ENCODE measurements at places on chromosomes 12 and 14.

DNA sequence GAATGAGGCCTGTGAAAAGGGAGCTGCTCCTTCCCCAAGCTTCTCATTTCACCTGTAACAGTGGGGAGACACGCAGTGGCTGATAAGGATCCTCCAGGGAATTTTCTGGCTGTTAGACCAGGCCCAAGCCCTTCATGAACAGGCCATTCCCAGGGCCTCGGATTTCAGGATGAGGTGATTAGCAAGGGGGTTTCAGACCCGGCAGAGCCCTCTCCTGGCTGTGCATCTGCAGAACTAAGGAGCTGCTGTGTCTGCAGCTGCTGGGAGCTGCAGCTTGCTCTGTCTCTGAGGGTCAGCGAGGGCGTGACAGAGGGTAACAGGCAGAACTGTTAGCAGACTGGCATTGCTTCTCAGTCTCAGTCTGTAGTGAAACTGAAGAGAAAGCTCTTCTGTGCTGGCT, 110.4 kb downstream of the KCNA5 start:
- DNase-seq = no peak

DNA sequence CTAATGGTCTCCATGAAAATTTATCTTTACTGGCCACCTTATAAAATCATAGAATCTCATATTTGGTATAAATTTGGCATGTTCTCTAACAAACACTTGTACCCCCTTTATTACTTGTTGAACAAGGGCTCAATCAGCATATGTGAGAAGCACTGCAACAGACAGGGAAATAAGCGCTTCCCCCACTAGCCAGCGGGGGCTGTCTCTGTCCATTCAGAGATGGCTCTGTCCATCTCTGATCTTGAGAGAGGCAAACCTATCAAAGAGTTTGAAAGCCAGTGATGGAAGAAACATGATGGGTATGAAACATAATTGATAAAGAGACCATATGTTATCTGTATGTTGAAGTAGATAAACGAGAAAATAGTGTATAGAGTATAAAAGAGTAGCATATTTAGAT, 326.8 kb downstream of the PDZRN4 start:
- no peak for DNase-seq

DNA sequence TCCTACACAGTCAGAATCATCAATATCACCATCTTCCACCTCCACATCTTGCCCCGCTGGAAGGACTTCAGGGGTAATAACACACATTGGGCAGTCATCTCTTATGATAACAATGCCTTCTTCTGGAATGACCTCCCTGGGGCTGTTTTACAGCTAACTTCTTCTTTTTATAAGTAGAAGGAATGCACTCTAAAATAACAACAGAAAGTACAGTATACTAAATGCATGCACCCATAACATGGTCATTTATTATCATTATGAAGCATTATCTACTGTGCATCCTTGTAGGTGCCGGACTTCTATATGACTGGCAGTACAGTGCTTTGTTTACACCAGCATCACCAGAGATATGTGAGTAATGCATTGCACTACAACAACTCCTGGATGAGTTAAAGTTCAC, 19.0 kb upstream of the NUAK1 start:
- DNase-seq = no peak

DNA sequence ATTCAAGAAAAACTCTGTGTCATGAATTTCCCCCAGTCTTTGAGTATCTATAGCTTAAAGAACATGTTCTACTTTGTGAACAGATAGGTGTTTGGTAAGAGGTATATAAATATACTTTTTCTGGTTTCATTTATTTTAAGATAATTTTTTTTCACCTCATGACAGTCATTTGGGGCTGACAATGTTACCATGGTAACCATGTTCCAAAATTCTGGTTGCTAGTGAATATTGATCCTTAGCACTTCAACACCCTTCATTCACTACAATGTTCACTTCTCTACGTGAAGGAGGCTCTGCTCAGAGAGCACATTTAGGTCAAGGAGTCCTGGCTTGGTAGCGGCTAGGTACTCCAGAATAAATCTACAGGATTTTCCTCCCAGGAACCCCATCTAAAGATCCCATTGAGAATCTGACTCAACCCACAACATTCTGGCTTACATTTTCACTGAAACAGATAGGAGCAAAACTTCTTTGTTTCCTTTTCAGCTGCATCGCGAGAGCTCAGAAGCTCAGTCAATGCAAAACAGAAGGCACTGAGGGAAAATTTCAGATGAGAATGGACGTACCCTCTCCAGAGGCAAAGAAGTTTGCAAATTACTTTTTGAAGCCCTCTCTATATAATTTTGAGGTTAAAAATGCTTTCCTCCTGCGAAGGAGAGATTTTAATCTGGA, 93.6 kb downstream of the ARF6 start:
- DNase-seq = no peak

DNA sequence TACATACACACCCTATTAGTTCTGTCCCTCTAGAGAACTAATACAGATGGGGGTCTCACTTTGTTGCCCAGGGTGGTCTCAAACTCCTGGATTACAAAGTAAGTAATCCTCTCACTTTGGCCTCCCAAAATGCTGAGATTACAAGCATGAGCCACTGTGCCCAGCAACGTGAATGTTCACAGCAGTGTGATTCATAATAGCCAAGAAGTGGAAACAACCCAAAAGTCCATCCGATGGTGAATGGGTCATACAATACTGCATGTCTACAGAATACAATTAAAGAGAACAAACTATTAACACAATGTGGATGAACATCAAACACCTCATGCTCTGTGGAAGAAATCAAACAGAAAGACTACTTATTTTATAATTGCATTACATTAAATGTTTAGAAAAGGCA, 57.3 kb upstream of the SYNE2 start:
- no peak for DNase-seq

GRCh38 chr12:68319988-68320623, 12.1 kb downstream of the MDM1 start:
- DNase-seq = no peak

All from KBM-7 (cell line).